ENCODE measurements at places on chromosomes 12 and 14.

DNA sequence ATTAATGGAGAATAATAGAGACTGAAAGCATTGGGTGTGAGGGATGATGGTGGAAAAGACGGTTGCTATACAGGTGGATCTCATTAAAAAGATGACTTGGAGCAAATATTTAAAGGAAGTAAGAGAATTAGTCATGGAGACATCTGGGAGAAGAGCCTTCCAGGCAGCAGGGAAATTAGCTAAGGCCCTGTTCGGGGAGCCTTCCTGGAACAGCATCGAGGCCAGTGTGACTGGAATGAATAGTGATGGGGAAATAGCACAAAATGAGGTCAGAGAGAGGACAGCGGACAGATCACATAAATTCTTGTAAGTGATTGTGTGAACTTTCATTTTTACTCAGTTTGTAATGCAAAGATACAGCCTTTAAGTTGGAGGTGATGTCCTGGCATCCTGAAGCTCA is 842.3 kb downstream of the SLC6A15 start:
- DNase-seq: peak; percentile 38

DNA sequence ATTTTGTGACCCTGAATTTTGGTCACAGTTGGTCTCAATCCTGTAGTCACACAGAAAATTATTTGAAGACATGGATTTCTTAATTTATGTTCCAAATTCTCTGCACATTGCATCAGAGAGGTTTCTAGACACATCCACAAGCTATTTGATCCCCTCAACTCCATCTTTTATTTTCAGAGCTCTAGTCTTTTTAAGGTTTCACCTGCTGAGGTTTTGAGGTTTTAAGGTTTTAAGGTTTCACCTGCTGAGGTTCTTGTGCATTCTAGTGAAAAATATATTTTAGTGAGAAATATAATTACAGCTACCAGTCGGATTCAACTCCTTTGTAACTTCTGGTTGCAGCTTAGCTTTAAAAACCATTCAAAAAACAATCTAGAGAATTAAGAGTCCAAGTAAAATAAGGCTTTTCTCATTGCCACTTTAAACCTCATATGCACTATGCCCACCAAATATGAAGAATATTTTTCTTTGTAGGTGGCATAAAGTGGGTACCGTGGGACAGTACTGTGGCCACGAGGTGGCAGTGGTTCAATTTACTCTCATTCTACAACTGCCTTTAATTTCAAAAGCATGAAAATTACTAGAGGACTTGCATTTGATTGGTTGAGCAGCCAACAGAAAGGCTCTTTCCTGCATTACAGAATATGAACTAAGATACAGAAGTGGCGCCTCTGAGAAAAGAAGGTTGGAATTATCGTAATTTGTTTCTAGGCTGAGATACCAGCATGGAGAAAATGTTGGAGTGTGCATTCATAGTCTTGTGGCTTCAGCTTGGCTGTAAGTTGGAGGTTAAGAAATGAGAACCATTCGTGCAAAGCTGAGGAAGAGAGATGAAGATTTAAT is 366.5 kb upstream of the OR4E1 start:
- DNase-seq: peak; percentile 34

GRCh38 chr12:22002430-22002829 is 43.6 kb upstream of the CMAS start:
- no peak for DNase-seq

GRCh38 chr12:2239381-2239871 is 186.6 kb downstream of the CACNA1C start:
- DNase-seq: peak; percentile 74

- no peak for DNase-seq
Observed at GRCh38 chr12:57389033-57389432, 41.8 kb downstream of the R3HDM2 start.

DNA sequence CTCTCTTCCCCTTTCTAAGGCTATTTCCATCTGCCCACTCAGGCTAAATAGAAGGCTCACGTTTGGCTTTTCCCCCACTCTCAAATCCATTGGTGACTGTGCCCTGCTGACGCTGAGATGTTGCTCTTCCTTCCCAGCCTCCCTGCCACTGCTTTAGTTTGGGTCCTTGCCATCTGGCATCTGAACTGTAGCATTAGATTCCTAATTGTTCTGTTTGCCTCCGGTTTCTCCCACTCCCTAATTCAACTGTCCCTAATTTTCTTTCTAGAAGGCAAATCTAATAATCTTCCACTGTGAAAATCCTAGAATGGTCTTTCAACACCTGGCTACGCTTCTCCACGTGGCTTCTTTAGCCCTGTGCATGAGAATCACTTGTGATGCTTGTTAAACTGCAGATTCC is 37.6 kb upstream of the SMOC1 start:
- no peak for DNase-seq

Data from stomach (tissue), 19 donors.